Stimulated activated naive CD4-positive, alpha-beta T cell (primary cell): ENCODE measurements at places on chromosomes 6 and 20.

- DNase-seq = no peak
These were observed 19.9 kb downstream of the TGM2 start for GRCh38 chr20:38144974-38145728.

DNA sequence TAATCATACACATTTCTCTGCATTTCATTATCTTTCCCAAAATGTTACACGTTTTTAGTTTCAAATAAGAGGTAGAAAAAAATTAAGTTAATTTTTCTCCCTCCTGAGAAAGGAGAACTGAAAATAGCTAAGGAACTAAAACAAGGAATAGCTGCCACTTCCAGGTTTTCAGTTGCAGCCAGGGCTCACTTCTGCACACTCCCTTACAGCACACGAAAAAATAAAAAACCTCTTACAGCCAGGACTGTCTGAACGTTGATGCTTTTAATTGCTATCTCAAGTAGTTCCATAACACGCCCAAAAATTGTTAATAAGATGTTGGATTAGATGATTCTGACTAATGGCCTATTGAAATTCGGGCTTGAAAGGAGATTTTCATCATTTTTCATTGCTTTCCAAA lies 153.7 kb upstream of the THBS2 start:
- no peak for DNase-seq

DNA sequence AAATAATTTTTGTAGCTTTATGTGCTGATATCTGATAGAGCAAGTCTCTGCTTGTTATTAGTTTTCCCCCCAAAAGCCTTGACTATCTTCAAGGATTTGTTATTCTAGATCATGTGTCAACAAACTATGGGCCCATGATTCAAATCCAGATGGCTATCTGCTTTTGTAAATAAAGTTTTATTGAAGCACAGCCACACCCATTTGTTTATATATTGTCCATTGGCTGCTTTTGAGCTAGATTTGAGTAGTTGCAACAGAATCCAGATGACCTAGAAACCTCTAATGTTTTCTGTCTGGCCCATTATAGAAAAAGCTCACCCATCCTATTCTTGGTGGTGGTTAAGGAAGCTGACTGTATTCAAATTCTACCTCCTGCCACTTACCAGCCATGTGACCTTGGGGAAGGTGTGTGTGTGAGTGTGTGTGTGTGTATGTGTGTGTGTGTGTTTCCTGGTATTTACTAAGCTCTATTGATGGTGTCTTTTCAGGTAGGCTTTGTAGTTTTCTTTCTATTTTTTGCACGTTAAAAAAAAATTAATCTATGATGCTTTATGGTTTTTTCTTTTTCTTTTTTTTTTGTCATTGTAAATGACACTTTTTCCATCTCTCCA lies 1.3 kb upstream of the GTSF1L start:
- DNase-seq = peak; percentile 79

DNA sequence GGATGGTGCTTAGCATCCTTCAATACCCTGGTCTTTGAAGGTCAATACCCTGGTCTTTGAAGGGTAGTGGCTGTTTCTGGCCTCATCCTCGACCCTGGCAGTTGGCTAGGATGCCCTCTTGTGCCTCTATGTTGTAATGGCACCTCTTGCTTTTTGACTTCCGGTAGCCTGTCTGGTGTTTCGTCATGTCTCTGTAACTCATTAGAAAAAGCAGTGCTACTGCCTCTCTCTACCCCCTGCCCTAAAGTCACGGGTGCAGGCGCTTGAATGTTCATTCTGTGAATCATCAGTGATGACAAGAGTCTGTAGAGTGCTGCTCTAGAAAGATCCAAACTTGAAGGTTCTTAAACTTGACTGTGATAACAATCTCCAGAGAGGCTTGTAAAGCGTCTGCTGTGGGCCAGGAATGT lies 28.3 kb downstream of the RSPO4 start:
- DNase-seq = no peak
